Heart left ventricle (tissue), 16 donors: ENCODE measurements at places on chromosomes 16 and 17. TPM values are rescaled to one million over a fixed set of nuclear protein-coding genes. Genes with fewer than 3 reads are reported as not detected.

FOXN1 gene
- not detected for polyA plus RNA-seq

SOCS1 gene
- polyA plus RNA-seq = 9.1 TPM

EVPLL gene
- polyA plus RNA-seq = not detected

SSTR5 gene
- polyA plus RNA-seq = 1.3 TPM

NME2 gene
- 813 TPM for polyA plus RNA-seq

TMEM88 gene
- polyA plus RNA-seq = 97.7 TPM

INTS2 gene
- 3.0 TPM for polyA plus RNA-seq

ZNF232 gene
- polyA plus RNA-seq = 5.8 TPM

SLC13A2 gene
- polyA plus RNA-seq = not detected

KRTAP3-1 gene
- not detected for polyA plus RNA-seq
